ENCODE measurements at places on chromosomes 4 and X. TPM values are rescaled to one million over a fixed set of nuclear protein-coding genes. Genes with fewer than 3 reads are reported as not detected.

Gene PPAT
- 6.2 TPM for total RNA-seq

DNA sequence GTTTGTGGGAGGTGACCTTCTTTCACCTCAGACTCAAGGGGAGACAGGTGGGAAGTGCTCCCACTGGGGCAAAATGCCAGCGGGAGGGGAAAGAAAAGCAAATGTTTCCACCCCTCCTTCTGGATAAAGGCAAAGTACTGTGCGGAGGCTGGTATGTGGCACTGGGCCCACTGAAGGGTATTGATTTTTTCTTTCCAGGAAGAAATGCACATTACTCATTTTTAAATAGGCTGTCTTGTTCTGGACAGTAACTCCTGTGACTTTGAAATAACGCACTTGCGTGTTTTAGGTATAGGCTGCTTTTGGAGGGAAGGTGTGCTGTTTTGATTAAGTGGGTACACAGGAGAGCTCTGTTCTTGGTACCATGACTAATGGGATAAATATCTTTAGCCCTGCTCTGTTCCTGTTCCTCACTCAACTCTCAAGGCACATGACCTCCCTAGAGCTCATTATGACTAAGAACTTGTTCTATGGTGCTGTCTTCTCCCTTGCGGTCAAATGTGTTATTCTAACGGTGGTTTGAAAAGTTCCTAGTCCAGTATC lies 40.7 kb upstream of the MBTPS2 start:
- H3K27ac ChIP-seq: no peak overlapping the region
- H3K4me1 ChIP-seq: no peaks in the 10 kb centered on the region
- H3K4me3 ChIP-seq: no peak overlapping the region
- no peaks in the 10 kb centered on the region for H3K27me3 ChIP-seq
- no peak for DNase-seq

- peak overlapping the region; percentile 72 for H3K27ac ChIP-seq
- H3K36me3 ChIP-seq: no peaks in the 10 kb centered on the region
- no peak for DNase-seq
- no peaks in the 10 kb centered on the region for H3K27me3 ChIP-seq
- no peak overlapping the region for H3K4me3 ChIP-seq
These were observed 74.4 kb downstream of the PDLIM5 start for GRCh38 chr4:94525993-94526728.

- no peaks in the 10 kb centered on the region for H3K27me3 ChIP-seq
- H3K4me1 ChIP-seq: no peaks in the 10 kb centered on the region
- no peak overlapping the region for H3K27ac ChIP-seq
- no peak overlapping the region for H3K4me3 ChIP-seq
- DNase-seq: no peak
These were observed 44.3 kb downstream of the CASP6 start for GRCh38 chr4:109658871-109659410.

DNA sequence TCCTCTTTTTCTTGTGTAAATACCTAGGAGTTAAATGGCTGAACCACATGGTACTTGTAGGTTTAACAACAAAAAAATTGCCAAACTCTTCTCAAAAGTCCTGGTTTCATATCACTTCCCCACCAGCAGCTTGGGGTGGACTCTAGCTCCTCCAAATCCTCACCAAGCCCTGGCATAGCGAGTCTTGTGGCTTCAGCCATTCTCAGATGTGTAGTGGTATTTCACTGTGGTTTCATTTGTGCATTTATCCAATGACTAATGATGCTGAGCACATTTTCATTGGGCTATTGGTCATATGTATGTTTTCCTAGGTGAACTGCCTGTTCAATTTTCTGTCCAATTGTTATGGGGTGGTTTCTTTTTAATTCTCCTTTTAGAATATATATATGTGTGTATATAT lies 249.3 kb downstream of the NLGN4X start:
- no peak overlapping the region for H3K27ac ChIP-seq
- H3K4me3 ChIP-seq: no peak overlapping the region
- no peaks in the 10 kb centered on the region for H3K36me3 ChIP-seq
- H3K27me3 ChIP-seq: no peaks in the 10 kb centered on the region

DNA sequence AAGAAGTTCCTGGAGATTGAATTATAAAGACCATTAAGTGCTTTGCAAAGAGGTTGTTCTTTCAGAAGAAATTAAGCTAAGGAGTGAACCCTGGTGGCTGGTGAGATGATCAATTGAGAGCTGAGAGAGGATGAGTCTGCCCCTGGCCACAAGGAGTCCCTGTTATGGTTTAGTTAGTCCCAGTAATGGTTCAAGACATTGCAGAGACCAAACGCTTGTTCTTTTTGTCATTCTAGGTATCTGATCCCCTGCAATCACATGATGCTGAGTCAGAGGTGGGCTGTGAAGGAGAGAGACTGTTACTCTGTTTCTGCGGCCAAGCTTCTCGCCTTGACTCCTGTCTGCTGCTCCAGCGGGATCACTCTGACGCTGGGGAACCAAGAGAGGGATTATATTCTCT lies 114.5 kb downstream of the GATB start:
- H3K27ac ChIP-seq: no peak overlapping the region
- DNase-seq: no peak
- H3K4me1 ChIP-seq: no peaks in the 10 kb centered on the region
- no peaks in the 10 kb centered on the region for H3K27me3 ChIP-seq
- no peak overlapping the region for H3K4me3 ChIP-seq
- H3K36me3 ChIP-seq: no peaks in the 10 kb centered on the region

Gene JCHAIN
- total RNA-seq: 1,497 TPM

Gene OPRPN
- total RNA-seq: not detected

Gene TFDP3
- not detected for total RNA-seq

Gene HAUS7
- 11.5 TPM for total RNA-seq

DNA sequence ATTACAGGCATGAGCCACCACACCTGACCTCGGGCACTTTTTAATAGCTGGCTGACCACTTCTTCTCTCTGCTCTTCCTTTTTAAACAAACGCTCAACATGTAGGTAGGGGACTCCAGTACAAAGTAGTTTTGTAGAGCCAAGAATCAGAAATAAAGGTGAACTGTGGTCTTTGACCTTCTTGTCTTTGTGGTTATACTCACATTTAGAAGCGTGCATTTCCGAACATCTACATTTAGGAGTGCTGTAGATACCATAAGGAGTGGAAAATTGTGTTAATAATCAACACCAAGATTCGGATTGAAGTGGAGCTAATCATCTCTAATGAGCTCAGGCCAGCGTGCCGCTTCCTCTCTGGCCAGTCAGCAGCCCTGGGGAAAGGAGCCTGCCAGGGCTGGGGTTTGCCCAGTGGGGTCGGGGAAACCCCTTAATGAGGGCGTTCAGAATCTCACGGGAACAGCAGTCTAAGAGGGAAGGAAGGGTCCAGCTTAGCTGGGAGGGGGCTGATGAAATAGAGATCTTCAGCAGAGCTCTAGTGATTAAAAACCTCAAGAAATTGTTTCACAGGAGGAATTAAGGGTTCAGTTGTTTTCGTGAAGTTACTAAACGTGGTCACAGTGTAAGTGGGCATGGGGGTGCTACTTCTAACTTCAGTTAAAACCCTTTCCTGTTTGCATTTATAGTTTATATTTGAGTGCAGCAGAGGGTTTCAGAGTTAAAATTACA lies 81.2 kb downstream of the GAB1 start:
- H3K27me3 ChIP-seq: no peaks in the 10 kb centered on the region
- H3K36me3 ChIP-seq: no peaks in the 10 kb centered on the region
- no peak overlapping the region for H3K4me3 ChIP-seq

DNA sequence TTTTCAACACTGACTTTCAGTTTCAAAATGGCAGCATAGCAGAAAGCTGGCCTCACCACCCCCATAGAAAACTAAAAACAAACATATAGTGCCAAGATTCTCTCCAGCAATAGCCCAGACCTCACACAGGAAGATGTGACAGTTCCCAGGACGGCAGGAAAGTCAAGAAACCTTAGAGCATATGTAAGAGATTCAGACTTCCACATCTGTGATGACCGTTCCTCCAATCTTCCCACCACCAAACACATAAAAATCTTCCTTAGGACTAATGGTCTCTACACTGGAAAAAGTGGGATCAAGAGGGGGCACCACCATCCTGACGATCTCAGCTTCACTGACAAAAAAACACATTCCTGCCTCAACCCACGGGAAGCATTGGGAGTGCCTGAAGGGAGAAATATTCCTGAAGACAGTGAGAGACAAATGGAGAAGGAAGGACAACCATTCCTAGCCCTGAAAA lies 134.1 kb upstream of the CPXCR1 start:
- no peaks in the 10 kb centered on the region for H3K4me1 ChIP-seq
- no peak for DNase-seq
- H3K27me3 ChIP-seq: no peaks in the 10 kb centered on the region
- no peaks in the 10 kb centered on the region for H3K36me3 ChIP-seq
- H3K27ac ChIP-seq: no peak overlapping the region
- no peak overlapping the region for H3K4me3 ChIP-seq

DNA sequence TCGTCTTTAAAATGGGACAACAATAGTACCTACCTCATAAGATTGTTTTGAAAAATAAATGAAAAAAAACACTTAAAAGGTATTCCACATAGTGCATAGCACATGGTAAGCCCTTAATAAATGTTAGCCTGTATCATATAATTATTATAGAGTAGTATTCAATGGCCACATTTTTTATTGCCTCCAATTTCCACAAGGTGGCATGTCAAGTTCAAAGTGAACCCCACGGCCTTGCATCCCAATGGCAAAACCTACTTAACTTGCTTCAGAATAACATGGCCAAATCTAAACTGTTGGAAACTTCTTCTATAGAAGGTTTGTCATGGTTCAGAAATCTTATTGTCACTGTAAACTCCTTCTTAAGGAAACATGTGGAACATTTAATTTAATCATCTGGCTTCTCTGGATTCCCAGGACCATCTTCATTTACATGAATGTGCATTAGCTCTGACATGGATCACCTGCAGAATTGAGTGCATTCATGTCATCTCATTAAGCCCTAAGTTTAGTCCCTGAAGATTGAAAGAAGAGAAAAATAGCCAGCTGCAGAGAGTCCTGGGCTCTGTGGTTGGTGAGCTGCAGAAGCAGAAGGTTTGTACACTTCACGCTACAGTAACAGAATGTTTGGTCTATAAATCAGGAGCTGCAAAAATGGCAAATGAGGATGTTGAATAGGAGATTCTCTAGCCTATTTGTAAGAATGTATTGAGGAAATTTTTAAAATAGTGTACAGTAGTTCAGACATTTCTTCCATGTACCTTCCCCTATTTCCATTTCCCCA lies 61.0 kb downstream of the ANXA3 start:
- no peak overlapping the region for H3K27ac ChIP-seq
- H3K4me3 ChIP-seq: no peak overlapping the region
- peak; percentile 26 for DNase-seq
- H3K36me3 ChIP-seq: no peaks in the 10 kb centered on the region
- H3K27me3 ChIP-seq: no peaks in the 10 kb centered on the region

- DNase-seq: peak; percentile 72
- H3K27ac ChIP-seq: peak overlapping the region; percentile 58
- H3K4me3 ChIP-seq: no peak overlapping the region
- H3K27me3 ChIP-seq: no peaks in the 10 kb centered on the region
- H3K4me1 ChIP-seq: no peaks in the 10 kb centered on the region
These were observed 172.9 kb downstream of the PRDM5 start for GRCh38 chr4:120749445-120750151.

DNA sequence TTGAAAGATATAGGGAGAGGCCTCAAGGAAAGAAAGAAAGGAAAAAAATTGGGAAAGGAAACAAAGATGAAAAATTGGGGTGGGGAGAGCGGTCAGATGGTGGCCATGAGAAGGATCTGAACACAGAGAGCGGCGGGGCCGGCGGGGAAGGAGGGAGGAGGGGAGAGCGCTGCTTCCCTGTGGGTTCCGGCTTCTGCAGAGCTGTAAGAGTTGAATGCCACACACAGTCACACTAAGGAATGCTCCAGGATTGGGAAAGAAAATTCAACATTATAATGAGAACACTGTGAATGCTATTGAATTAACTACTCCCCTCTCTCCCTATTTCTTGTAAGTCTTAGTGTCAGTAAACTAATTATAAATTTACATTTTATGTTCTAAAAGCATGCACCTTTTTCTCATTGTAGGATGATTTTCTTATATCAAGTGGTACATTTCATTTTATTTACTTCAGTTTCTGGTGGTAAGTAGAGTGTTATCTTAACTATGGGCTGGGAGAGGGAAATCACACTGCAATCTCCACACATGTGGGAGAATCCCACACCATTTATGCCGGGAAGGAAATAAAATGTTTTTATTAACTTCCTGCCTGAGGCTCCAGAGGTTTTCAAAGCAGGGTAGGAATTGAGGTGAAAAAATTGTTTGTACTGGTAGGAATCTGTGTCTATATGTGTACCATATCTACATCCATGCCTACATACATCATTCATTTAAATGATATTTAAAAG lies 904 bp downstream of the F11 start:
- no peak overlapping the region for H3K27ac ChIP-seq
- H3K36me3 ChIP-seq: no peaks in the 10 kb centered on the region
- no peak for DNase-seq

Gene NXT2
- 5.2 TPM for total RNA-seq

GRCh38 chr4:89708903-89709421 lies 128.0 kb downstream of the SNCA start:
- H3K36me3 ChIP-seq: no peaks in the 10 kb centered on the region
- DNase-seq: no peak
- H3K4me3 ChIP-seq: no peak overlapping the region
- H3K4me1 ChIP-seq: peaks cover 2% of the 10 kb centered on the region

DNA sequence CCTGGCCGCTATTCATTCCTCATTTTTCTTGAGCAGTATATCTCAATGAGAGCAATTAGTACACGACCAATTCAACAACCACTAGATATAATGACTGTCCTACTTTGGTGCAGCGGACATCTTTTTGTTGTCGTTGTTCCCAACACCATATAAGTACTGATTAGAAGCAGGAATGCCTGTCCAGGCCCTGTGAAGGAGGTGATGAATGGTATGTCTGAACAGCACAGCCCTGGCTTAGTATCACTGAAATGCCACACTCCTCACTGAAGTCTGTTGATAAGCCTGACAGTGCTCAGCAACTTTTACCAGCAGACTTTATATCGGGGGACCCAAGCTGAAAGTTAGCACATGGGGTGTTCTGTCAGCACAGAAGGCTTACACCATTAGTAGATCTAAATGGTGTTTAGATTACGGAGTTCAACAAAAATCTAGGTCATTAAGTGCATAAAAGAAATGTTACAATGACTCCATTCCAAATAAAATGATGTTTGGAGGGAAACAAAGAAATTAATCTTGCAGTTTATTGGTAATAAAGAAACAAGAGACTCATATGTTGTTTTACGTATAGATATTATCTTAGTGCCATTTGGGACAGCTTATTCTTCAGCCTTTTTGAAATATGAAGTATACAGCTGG lies 228.3 kb upstream of the TTC29 start:
- no peak for DNase-seq
- H3K4me3 ChIP-seq: no peak overlapping the region
- no peaks in the 10 kb centered on the region for H3K36me3 ChIP-seq
- no peaks in the 10 kb centered on the region for H3K4me1 ChIP-seq
- no peaks in the 10 kb centered on the region for H3K27me3 ChIP-seq

DNA sequence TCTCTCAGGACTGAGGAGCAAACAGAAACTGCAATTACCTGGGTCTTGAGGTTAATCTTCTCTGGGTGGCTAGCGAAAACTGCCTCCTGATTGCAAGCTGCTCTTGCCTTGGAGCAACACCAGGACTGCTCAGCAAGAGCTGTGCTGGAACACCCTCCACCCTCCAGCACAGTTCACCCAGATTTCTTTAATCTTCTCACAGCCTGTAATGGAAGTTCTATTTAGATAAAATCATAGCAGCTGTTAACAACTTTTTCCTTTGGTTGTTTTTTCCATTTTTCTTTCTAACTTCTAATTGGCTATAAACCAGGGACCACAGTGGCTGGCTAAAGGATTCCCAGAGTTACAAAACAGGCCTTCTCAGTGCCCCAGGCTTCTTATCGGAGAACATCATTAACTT lies 36.3 kb downstream of the OPHN1 start:
- no peak overlapping the region for H3K4me3 ChIP-seq
- no peaks in the 10 kb centered on the region for H3K27me3 ChIP-seq
- no peak for DNase-seq
- H3K27ac ChIP-seq: no peak overlapping the region
- H3K4me1 ChIP-seq: no peaks in the 10 kb centered on the region

All from transverse colon (tissue), 4 donors.